ENCODE measurements at places on chromosomes 7 and 10.

DNA sequence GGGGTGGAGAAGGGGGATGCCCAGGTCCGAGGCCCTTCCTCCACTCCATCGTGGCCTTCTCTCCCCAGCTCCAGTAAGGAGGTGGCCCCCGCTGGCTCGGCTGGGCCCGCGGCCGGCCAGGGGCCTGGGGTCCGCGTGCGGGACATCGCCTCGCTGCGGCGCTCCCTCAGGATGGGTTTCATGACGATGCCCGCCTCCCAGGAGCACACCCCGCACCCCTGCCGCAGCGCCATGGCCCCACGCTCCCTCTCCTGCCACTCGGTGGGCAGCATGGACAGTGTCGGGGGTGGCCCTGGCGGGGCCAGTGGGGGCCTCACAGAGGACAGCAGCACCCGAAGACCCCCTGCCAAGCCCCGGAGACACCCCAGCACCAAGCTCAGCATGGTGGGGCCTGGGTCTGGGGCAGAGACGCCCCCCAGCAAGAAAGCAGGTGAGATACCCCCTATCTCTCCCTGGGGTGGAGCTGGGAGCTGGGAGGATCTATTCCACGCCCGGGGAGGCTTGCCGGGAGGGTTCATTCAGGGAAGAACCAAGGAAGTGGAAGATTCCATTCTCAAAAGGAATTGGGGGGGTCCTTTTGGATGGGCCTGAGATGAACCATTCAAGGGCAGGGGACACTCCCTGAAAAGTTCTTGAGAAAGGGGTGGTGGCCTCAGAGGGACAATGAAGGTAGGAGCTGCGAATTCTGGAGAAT is 3.2 kb downstream of the NYAP1 start:
- no peak for DNase-seq

- DNase-seq: no peak
Observed at GRCh38 chr10:44143556-44143955, 241.3 kb downstream of the CXCL12 start.

GRCh38 chr7:45606050-45606449 is 31.9 kb downstream of the ADCY1 start:
- no peak for DNase-seq

- DNase-seq: no peak
Observed at GRCh38 chr10:129568583-129569344, 101.7 kb downstream of the MGMT start.

DNA sequence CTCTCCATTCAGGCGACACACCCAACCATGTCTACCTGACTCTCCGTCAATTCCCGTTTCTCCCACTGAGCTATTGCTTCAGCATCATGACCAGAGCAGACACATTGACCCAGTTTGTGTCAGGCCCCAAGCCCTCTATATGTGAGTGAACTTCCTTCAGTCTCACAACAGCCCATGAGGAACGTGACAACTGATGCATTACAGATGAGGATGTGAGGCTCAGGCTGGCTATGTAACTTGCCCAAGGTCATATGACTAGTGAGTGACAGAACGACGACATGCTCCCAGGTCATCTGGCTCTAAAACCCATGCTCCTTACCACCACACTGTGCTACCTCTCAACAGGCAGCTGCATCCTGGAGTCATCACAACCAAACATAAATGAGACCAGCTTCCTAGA is 3.7 kb downstream of the TMEM140 start:
- no peak for DNase-seq

GRCh38 chr7:39248041-39248691 is 270.5 kb downstream of the POU6F2 start:
- DNase-seq: no peak

DNA sequence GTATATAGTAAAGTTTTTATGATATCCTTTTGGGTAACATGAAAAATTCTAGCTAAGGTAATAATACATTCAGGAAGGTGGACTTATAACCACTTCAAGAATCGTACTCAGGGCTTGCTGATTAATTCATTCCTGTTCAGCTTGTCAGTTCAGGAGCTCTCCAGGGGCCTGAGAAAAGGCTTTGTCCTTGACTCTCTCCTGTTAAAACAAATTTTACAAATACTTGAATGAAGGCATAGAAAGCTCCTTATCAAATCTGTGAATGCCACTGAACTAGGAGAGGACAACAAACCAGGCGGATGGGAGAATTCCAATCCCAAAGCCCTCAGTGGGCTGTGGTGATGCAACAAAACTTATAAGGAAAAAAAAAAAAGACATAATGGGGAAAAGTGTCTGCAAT is 354.5 kb upstream of the ZMIZ1 start:
- DNase-seq: no peak

- DNase-seq: no peak
Observed at GRCh38 chr7:28939844-28940544, 18.1 kb downstream of the TRIL start.

- DNase-seq: no peak
Observed at GRCh38 chr10:97915346-97916131, 65.9 kb downstream of the GOLGA7B start.

GRCh38 chr7:81882086-81882485 is 112.2 kb upstream of the HGF start:
- no peak for DNase-seq

DNA sequence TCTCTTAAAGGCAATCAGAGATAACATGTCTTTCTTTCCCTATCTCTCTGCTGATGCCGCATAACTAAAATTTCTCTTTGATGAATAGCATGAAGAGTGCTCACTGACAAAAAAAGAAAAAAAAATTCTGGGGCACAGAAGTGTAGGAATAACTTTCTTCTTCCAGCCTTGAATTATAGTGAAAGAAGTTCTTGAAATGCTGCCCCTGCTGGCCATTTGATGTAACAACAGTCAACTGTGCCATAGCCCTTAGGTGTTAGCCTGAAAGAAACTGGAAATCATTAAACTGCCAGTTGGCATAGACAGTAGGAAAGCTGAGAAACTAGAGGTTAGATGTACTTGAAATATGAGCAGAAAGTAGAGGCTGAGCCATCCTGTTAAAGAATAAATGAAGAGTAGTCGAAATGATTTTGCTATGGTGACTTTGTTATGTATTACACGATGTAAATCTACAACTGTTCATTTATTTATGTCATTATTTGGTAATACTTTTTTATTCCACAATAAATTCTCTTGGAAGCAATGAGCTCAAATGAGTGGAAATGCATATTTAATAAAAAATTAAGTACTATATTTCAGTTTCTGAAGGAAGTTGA is 48.3 kb upstream of the FAM171A1 start:
- no peak for DNase-seq

- no peak for DNase-seq
Observed at GRCh38 chr7:22200238-22200637, 156.7 kb downstream of the RAPGEF5 start.

DNA sequence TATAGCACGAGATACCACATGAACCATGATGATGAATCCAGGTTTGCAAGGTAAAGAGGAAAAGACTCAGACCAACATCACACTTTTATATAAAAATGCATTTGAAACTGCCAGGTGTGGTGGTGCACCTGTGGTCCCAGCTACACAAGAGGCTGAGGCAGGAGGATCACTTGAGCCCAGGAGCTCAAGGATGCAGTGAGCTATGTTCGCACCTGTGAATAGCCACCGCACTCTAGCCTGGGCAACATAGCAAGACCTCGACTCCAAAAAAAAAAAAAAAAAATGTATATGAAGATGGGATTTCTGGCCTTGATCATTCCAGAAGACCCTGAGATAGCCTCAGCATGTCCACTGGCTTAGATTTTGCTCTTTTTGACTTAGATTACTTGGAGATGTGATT is 161.6 kb downstream of the PARD3 start:
- no peak for DNase-seq

DNA sequence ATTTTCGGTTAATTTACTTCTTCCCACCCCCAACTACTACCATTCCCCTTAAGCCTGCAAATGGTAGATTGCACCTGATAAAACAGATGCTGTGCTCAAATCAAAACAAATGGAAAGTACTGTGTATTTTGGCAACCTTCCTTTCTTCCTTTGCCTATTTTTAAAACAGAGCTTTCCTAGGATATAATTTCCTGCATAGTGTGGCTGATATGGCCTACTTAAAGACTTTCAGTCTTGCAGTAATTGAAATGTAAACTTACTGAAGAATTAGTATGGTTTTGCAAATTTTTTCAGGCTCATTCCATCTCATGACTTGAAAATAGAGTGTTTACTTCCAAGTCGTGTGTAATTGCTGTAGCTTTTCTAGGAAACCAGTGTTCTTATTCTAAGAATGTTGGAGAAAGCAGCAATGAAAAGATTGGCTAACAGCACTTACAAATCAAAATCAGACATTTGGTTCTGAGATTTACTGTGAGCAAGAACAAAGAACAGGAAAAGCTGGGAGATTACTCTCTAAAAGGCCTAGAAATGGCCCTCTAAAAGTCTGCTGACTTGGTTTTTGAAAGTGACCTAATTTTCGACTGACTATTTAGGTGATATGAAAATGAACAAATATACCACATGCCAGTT is 52.0 kb downstream of the REEP3 start:
- DNase-seq: no peak

DNA sequence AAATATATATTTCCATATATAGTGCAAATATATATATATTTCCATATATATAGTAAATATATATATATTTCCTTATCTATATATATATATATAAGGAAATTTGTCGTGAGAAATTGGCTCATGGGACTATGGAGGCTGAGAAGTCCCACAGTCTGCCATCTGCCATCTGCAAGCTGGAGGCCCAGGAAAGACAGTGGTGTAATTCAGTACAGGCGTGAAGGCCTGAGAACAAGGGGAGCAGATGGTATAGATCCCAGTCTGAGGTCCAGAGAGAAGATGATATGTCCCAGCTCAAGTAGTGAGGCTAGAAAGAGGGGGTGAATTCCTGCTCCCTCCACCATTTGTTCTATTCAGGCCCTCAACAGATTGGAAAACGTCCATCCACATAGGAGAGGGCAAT is 78.9 kb downstream of the MTPN start:
- no peak for DNase-seq

- DNase-seq: peak; percentile 24
Observed at GRCh38 chr10:59176241-59177030, at the start of gene PHYHIPL. Gene PHYHIPL, plus strand, starts transcription at chr10:59176643. Its CDS starts 211 bp downstream, at chr10:59176854.

GRCh38 chr10:24726626-24727025 is 2.9 kb upstream of the ARHGAP21 start:
- no peak for DNase-seq

- no peak for DNase-seq
Observed at GRCh38 chr10:85570871-85571270, 795.7 kb downstream of the GRID1 start.

GRCh38 chr10:77835669-77836086 is 90.9 kb downstream of the DLG5 start:
- DNase-seq: no peak

GRCh38 chr10:95536017-95536416 is 25.2 kb downstream of the SORBS1 start:
- DNase-seq: no peak

- DNase-seq: no peak
Observed at GRCh38 chr10:79454259-79454658, 8.8 kb upstream of the ZCCHC24 start.

DNA sequence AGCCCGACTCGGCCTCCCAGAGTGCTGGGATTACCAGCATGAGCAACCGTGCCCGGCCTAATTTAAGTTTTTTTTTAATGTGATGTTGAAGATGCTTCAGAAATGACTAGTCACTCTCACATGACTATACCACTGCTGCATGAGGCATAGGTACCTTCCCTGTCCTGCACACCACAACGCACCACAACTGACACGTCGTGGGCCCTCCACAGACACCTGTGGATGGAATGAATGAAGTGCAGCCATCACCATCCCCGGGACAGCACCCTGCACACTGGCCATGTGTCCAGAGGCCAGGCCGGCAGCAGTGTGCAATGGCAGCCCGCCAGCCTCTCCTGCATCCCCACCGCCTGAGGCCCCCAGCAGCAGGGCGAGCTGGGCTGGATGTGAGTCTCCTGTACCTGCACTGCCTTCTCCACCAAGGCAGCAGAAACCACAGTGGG is 55.1 kb downstream of the VOPP1 start:
- DNase-seq: no peak

DNA sequence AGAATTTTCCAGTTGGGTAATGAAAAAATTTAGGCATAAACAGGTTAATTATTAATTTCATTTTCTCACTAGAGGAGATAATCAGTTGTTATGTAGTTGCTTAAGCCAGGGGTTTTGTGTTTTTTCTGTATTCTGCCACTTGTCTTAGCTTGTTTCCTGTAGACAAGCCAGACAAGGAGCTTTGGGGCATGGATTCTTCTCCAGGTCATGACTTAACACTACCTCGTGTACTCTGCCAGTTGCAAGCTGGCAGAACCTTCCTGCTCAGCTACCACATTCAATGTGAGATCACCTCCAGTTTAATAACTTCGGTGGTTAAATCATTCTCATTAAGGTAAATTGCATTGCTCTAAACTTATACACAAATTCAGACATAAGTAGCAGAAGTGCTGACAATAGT is 1.8 kb downstream of the CCM2 start:
- no peak for DNase-seq

DNA sequence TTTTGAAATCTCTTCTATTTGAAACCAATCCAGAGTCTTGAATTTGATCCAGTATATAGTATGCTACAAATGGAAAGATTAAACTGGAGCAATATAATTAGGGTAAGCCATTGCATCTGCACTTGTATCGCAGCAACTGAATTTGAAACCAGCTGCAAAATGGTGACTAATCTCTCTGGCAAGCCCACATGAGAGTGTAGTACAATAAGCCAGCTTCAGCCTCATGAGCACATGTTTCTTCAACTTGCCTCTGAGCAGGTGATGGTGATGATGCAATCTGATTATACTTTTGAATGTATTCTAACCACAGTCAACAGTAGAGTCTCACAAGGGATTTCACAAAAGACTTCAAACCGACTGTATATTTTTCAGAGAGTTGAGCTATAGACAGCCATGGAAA is 829 bp upstream of the RPA3 start:
- no peak for DNase-seq
